Stimulated activated CD8-positive, alpha-beta memory T cell treated with anti-CD3 and anti-CD28 coated beads, Interleukin-4, amount 100 ng/mL, for 24 hours (primary cell): ENCODE measurements at places on chromosomes 11 and 22.

GRCh38 chr22:49583886-49584505 is 243.7 kb downstream of the BRD1 start:
- DNase-seq, result no peak

DNA sequence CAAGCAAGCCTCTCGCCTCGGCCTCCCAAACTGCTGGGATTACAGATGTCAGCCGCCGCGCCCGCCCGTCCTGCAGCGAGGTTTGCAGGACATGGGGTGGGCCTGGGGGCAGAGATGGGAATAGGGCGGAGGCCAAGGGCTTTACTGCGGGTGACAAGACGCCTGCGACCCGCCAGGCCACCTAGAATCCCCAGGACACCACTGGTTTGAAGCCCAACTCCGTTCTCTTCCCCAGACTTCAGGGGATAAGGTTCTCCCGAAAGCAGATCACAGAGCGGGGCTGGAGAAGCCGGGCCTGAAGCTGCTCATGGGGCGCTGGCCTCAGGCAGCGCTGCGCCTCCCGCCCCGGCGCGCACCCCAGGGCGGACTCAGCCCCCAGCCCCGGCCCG is 354 bp downstream of the POLR2L start:
- no peak for DNase-seq

DNA sequence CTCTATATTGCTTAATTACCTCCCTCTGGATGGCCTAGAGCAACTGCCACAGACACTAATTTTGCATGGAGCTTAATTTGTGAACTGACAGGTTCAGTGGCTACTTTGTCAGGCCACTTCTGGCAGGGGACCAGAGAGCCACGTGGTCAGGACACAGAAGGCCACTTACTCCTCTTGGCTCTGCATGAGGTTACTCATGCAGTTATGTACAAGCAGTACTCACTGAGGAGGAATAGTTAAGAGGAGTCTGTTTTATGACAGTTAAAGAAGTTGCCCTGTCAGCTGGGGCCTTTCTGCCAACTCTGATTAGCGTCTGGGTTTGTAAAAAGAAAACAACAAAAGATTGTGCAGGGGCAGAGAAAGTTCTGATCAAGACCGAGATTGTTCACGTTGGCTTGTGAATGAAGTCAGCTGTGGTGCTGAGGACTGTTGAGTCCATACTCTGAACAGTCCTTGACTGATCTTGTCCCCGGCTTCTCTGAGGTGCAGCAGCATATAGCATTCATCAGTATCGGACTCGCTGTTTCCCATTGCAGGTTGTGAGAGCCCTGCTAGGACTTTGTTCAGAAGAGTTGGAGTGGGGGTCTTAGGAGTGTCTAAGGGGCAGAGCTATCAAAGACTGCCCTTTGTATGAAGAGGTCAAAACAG is 41.4 kb downstream of the PPFIBP2 start:
- DNase-seq, result no peak

- no peak for DNase-seq
Observed at GRCh38 chr11:57641011-57641807, 8.5 kb downstream of the YPEL4 start.

- no peak for DNase-seq
Observed at GRCh38 chr11:45436118-45436517, 150.0 kb upstream of the SYT13 start.

DNA sequence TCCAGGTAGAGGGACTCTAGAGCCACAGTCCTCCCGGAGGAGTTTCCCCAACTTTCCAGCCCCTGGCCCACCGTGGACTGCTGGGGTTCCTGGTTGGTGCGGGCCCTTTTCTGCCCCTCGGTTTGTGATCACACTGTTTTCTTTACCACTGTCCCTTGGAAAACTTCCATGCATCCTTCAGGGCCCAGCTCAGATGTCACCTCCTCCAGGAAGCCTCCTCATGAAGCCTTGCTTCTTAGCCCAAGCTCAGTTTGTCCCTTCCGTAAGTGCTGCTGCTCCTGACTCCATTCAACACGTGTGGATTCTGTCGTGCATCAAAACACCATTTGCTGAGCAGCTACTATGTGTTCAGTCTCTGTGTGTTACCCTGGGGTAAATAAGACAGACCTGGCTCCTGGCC is 15.9 kb upstream of the TPCN2 start:
- no peak for DNase-seq

DNA sequence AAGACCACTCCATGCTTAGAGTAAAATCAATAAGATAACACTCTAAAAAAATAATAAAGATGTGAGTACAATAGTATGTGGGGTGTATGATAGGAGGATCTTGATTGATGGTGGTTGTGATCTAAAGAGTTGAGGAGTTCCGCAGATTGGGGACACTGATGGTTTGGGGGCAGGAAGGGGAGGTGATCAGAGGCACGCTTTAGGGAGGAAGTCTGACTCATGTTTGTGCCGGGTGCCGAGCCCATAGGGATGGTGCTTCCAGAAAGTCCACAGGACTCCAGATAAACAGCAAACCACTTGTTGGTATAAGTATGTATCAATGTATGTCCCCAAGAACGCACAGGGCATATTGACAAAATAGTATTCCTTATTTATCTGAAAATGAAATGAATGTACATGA is 27.5 kb downstream of the LINC01488 start:
- no peak for DNase-seq

DNA sequence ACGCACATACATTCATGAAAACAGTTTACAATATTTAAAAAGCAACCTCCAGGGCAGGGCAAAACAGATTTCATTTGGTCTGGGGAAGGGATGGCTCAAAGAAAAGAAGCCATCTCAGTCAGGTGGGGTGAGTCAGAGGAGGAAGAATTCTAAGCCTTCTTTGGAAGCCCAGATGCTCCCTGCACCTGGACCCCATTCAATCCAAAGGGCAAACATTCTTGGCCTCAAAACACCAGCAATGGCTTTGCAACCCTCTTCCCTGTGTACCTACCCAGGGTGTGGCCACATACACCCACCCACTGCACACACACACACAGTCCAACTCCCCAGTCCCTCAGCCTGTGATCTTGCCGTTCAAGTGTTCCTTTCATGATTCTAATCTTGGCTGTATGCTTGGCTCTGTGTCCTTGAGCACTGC is 2.0 kb downstream of the KCNE3 start:
- DNase-seq, result no peak

GRCh38 chr22:30506507-30506968 is 1.0 kb upstream of the SEC14L4 start:
- no peak for DNase-seq

DNA sequence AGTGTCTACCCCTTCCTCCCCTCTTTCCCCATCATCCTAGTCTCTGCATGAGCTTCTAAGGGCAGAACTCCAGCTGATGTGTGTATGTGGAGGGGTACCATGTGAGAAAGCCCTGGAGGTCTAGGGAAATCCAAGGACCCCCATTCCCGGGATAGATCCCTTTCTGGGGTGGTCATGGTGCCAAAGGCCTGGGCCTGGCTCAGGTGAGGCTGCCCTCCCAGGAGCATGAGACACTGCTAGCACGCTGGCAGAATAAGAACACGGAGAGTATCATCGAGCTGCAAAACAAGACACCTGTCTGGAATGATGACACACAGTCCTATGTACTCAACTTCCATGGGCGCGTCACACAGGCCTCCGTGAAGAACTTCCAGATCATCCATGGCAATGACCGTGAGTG is 19.6 kb downstream of the TUB start:
- DNase-seq, result no peak
